ENCODE measurements at places on chromosomes 4 and X. TPM values are rescaled to one million over a fixed set of nuclear protein-coding genes. Genes with fewer than 3 reads are reported as not detected.

RNF212 gene
- total RNA-seq = 8.3 TPM

WDFY3 gene
- 0.75 TPM for total RNA-seq

VCX3B gene
- total RNA-seq = not detected

MAOA gene
- total RNA-seq = not detected

CXorf49 gene
- not detected for total RNA-seq

RADX gene
- total RNA-seq = 8.1 TPM

NPY5R gene
- not detected for total RNA-seq

ODAPH gene
- total RNA-seq = not detected

VEGFC gene
- total RNA-seq = not detected

KLHL13 gene
- total RNA-seq = 0.36 TPM

SPON2 gene
- total RNA-seq = 12.8 TPM

EFHC2 gene
- 2.7 TPM for total RNA-seq

NLGN3 gene
- 3.4 TPM for total RNA-seq

EMD gene
- total RNA-seq = 164 TPM

POU4F2 gene
- not detected for total RNA-seq

HTN1 gene
- not detected for total RNA-seq

RNF175 gene
- 1.4 TPM for total RNA-seq

ANKRD37 gene
- 10.3 TPM for total RNA-seq

NDUFB11 gene
- 53.2 TPM for total RNA-seq

TCEAL7 gene
- not detected for total RNA-seq

PRPS1 gene
- 70.4 TPM for total RNA-seq

APELA gene
- total RNA-seq = not detected

RGN gene
- not detected for total RNA-seq

NUDT10 gene
- not detected for total RNA-seq

STS gene
- 0.50 TPM for total RNA-seq

GSTCD gene
- total RNA-seq = 5.3 TPM

NEIL3 gene
- 0.25 TPM for total RNA-seq

NAT8L gene
- not detected for total RNA-seq

TLR1 gene
- 16.3 TPM for total RNA-seq

ZNF827 gene
- total RNA-seq = 13.7 TPM

CXCL5 gene
- total RNA-seq = not detected

TKTL2 gene
- total RNA-seq = not detected

TENM3 gene
- total RNA-seq = not detected

SUPT20HL2 gene
- not detected for total RNA-seq

AFAP1 gene
- total RNA-seq = 9.8 TPM

TADA2B gene
- 41.5 TPM for total RNA-seq

SSX2B gene
- total RNA-seq = not detected

DNAAF6 gene
- not detected for total RNA-seq

MGAT4D gene
- total RNA-seq = not detected

LNX1 gene
- not detected for total RNA-seq

SLC34A2 gene
- not detected for total RNA-seq

VAMP7 gene
- total RNA-seq = 17.4 TPM

NWD2 gene
- total RNA-seq = not detected

RXFP1 gene
- total RNA-seq = not detected

CRLF2 gene
- 0.42 TPM for total RNA-seq

All from CD4-positive, alpha-beta T cell (primary cell).